Tibial nerve (tissue), 4 donors: ENCODE measurements at places on chromosomes 6 and 20.

GRCh38 chr6:23343610-23344306 lies 774.4 kb downstream of the HDGFL1 start:
- no peak for DNase-seq

DNA sequence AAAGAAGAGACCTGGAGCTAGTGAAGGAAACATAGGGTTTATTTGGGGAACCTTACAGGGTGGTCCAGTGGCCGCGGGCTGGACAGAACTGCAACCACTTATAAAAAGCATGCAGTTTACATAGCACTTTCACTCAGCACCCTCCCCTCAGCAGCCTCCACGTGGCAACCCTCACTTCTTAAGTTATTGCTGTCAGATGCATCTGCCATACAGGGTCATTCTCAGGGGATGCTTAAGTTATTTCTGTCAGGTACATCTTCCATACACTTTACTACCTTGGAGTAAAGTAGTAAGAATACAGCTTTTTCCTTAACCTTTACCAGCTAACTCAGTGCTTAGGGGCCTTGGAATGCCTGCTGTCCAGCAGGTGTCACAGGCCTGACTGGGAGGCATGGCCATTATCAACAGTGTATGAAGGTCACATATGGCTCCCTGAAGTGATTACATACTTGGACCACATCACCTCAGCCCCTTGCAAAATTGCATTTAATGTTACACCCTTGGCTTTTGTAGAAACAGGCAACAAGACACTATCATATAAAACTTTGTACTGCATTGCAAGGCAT lies 2.0 kb upstream of the NOL7 start:
- no peak for DNase-seq

DNA sequence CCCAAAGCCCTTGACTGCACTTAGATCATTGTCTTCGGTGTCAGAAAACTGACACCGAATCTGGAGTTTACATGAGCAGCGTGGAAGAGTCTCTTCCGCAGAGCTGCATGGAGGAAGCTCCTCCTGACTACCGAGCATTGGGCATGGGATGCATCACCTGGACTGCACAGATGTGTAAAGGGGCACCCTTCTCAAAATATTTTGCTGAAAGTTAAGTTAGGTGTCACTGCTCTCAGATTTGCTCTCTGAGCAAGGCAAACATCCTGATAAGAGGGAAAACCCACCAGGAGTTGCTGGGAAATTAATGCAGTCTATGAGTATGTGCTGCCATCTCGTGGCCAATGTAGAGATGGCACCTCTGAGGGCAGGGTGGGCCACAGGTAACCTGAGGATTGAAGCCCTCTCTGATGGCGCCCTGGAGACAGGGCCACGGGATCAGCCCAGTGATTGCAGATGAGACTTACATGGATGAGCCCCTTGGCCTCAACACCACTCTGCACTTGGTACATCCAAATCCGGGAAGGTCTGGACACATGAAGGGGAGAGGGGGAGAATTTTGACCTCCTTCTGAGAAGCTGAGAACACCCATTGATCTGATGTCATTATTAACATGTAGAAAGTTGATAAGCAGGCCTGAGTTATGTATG lies 129.9 kb downstream of the LPA start:
- DNase-seq: peak; percentile 78

GRCh38 chr20:52918311-52918710 lies 53.8 kb upstream of the TSHZ2 start:
- DNase-seq: no peak

DNA sequence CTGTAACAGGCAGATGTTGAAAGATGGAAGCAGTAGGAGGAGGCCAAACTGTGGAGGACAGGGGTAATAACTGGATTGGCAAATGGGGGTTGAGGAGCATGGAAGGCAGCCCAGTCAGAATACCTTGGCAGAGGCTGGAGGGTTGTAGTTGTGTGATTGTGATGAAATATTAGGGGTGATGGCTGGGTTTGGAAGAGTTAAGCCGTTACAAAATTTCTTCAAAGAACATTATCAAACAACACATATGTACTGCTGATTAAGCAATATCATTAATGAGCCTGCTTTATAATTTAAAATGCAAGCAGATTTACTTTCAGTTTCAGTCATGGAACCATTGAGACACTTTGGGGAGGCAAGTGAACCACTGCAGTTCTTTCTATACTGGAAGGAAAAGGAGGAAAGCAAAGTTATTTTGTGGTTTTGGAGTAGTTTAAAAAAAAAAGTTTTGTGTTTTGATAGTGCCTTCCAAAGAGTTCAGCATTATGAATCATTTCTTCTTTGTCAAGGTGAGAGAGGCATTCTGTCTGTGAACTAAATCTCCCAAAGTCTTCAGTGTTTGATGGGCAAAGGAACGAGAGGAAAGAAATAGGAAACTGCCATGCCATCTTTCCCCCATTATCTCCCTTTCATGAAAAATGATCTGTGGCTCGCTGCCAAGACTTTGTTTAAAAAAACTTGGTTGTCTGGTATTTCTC lies 20.7 kb downstream of the FOXO3 start:
- no peak for DNase-seq

- DNase-seq: no peak
Measured at GRCh38 chr20:23446505-23446904, 6.2 kb downstream of the CST11 start.

DNA sequence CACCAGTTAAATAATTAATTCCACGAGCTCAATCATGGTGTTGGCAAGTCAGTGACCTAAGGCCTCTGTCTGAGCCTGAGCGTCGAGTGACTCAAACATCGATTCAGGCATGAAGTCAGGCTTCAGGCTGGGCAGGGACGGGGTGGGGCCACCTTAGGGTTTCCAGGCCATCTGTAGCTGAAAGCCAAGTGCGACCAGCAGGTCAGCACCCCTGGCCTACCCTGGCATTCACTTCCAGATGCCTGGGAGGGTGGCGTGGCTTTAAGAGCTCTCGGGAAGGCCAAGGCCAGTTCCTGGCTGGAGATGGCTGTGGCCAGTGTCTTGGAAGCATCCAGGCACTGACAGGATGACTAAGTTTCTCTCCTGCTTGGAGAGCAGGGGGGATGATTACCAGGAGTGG lies 113.4 kb downstream of the DACT2 start:
- DNase-seq: no peak

GRCh38 chr6:166836785-166837718 lies 119.3 kb downstream of the RNASET2 start:
- DNase-seq: no peak

DNA sequence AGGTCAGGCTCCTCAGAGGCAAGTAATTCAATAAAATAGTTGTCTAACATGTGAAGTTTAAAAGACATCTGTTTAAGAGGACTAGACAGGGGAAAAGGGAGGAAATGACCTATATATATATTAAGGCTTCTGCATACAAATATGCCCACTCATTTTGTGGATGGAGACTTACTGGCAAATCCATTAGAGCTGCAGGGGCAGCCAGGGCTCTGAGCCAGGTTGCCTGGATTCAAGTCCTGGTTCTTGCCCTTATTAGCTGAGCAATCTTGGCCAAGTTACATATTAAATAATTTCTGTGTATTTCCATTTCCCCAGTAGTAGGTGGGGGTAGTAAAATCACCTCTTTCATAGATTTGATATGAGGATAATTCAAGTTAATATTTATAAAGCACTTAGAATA lies 287.0 kb upstream of the RIMS1 start:
- DNase-seq: no peak

- DNase-seq: no peak
Measured at GRCh38 chr6:159609652-159610178, 83.3 kb downstream of the SOD2 start.

- DNase-seq: no peak
Measured at GRCh38 chr6:7142228-7142801, 34.6 kb downstream of the RREB1 start.

DNA sequence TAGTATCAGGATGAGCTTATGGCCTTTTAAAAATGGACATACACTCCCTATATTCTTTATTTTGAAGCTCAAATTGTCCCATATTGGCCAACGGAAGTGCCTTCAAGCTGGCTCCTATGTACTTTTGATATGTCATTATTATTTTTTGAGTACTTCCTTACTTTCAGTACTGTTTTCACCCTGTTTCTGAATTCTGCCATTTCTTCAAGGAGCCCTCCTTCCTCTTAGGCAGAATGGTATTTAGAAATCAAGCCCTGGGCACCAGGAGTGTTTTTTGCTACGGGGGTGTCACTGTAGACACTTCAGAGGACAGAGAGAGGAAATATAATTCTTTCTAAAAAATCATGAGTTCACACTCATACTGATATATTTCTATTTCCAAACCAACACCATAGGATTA lies 5.5 kb upstream of the MYLK4 start:
- DNase-seq: no peak

GRCh38 chr6:143652841-143653331 lies 24.9 kb upstream of the PHACTR2 start:
- no peak for DNase-seq

DNA sequence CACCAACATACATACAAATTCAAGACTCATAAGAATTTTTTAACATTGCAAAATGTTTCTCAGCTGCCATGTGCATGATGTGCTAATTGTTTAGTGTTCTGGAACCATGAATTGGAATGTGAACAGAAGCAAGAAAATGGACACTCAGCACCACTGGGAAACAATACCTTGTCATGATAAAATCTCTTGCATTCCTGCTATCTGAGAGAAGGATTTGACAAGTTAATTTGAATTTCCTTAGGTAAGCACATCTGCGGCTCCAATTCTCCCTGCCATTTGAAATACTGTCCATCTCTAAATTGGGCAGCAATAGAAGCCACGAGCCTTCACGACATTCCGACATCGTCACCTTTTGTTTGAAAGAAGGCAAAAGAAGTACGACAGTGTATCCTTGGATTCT lies 1104.6 kb upstream of the MAP3K7 start:
- DNase-seq: no peak

DNA sequence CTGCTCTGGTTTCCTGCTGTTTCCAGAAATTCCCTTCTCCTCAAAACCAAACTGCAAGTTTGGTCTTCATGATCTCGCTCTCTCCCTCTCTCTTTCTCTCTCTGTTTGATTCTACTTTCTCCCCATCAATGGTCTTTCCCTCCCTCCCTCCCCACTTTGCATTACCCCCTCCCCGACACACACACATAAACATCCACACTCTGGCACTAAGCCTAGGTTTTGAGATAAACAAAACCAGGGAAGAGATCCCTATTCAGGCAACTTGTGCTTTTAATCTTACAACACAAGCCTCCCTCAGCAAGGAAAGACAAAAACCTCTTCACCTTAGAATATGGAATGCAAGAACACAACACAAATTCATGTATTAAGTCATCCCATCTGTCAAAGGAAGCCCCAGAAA lies 73.5 kb upstream of the PTPRT start:
- DNase-seq: no peak

GRCh38 chr6:20952699-20953474 lies 418.6 kb downstream of the CDKAL1 start:
- no peak for DNase-seq

DNA sequence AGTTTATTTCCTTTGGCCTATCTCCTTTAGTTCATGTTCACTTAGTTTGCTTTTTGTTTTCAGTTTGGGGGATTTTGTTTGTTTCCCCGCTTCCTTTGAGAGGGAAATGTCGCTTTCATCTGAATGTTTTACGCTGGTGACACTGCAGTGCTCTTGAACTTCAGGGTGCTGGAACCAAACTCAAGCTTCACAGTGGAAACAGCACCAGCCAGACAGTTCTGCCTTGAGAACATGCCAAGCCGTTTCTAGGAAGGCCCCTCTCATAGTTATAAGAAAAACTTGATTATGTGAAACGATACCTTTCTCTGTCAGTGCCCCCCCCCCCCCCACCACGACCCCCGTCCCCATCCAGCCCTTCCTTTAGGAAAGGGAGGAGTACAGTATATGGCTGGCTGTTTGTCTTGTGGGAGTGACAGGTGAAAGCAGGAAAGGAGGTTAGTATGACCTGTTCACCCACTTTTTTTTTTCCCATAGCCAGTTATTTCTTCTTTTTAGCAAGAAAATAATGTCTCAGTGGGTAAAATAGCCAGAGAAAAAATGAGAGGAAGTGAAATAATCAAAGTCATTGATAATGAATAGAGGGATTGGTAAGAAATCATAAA lies 130.1 kb downstream of the LRRC1 start:
- DNase-seq: no peak

- DNase-seq: no peak
Measured at GRCh38 chr6:18151801-18152200, 3.1 kb downstream of the TPMT start.

- no peak for DNase-seq
Measured at GRCh38 chr20:47956268-47956995, 171.2 kb upstream of the SULF2 start.

GRCh38 chr20:59084041-59084850 lies 41.7 kb upstream of the PRELID3B start:
- DNase-seq: no peak

DNA sequence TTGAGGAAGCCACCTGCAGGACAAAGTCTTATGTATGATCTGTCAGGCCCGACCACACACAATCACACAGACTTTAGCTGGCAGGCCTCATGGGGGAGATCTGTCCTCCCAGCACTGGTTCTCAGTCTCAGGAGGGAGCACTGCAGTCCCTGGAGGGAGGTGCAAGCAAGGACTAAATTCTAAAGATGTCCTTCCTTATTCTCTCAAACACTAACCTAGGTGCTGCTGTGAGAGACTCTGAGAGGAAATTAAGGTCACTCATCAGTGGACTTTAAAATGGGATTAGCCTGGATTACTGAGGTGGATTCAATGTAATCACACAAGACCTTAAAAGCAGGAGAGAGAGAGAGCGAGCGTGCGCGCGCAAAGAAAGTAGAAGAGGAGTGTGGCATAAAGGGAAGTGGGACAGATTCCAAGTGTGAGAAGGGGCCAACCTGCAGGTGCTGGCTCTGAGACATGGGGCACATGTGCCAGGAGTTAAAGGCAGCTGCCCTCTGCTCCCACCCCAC lies 14.3 kb downstream of the GLO1 start:
- no peak for DNase-seq
